ENCODE measurements at places on chromosomes 5 and 9. TPM values are rescaled to one million over a fixed set of nuclear protein-coding genes. Genes with fewer than 3 reads are reported as not detected.
A peak's percentile ranks its signal among the peaks of the same experiment; 100 is the strongest.

Gene IL3
- total RNA-seq, result not detected

GRCh38 chr5:6838736-6839135, 125.5 kb downstream of the TENT4A start:
- no peak for DNase-seq

- no peak for DNase-seq
These were observed 2016.6 kb downstream of the MAT2B start for GRCh38 chr5:165521816-165522610.

DNA sequence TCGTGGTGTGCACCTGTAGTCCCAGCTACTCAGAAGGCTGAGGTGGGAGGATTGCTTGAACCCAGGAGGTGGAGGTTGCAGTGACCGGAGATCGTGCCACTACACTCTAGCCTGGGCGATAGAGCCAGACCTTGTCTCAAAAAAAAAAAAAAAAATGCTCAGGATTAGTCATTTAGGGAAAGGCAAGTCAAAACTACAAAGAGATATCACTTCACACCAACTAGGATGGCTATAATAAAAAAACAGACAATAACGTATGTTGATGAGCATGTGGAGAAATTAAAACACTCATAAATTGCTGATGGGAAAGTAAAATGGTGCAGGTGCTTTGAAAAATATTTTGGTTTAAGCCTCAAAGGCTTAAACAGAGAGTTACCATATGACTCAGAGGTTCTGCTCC, 6.3 kb upstream of the ANKRD34B start:
- no peak for DNase-seq

DNA sequence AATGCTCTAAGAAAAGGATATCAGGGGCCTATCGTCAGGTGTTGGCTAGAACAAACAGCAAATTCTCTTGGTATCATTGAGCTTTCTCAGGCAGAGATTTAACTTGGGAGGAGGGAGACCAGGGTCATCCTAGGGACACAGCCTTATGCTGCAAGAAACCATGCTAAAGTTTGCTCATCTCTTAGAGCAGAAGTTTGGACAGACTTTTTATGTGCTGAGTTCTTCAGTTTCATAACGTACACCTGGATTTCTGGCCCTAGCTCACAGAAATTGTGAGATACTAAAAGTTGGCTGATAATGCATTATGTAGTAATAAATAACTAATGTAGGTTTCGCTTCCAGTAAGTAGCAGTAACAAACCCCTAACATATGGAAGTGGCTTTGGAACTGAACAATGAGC, 1359.8 kb upstream of the CDH9 start:
- DNase-seq, result no peak

GRCh38 chr5:175829813-175830585, 41.4 kb upstream of the CPLX2 start:
- no peak for DNase-seq

GRCh38 chr9:86902991-86903733, 44.1 kb downstream of the GAS1 start:
- DNase-seq, result no peak

DNA sequence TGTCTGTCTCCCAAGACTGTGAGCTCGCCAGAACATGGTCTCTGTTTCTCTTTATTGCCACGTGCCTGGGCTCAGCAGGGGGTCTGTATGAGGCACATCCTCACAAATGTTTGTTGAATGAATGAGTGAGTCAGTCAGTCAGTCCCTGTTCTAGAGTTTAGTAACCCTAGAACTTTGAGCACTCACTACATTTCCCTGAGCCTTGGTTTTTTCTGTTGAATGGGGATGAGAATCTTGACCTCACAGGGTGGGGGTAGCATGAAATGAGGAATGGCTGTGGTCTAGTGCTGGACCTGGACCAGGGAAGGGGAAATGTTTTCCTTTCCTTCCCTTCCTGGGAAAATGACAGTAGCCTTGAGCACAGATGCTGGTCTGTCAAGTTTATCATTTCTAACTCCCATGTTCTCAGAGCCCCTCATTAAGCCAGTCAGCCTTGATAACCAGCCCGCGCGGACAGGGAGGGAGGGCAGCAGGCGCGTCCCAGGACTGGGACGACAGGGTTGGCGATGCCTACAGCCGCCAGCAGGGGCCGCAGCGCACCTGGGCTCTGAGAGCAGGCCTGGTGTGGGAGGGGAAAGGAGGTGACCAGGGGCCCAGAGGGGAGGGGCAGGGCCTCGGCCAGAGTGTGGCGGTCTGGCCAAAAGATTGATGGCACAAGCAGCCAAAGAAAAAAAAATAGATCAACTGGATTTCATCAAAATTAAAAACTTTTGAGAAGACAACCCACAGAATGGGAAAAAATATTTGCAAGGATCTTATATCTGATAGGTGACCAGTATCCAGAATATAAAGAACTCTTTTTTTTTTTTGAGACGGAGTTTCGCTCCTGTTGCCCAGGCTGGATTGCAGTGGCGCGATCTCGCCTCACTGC, 24.1 kb upstream of the WNK2 start:
- DNase-seq, result peak; percentile 79

Gene SPINK13
- total RNA-seq, result not detected

Gene SMIM33
- total RNA-seq, result not detected

Gene LECT2
- not detected for total RNA-seq

DNA sequence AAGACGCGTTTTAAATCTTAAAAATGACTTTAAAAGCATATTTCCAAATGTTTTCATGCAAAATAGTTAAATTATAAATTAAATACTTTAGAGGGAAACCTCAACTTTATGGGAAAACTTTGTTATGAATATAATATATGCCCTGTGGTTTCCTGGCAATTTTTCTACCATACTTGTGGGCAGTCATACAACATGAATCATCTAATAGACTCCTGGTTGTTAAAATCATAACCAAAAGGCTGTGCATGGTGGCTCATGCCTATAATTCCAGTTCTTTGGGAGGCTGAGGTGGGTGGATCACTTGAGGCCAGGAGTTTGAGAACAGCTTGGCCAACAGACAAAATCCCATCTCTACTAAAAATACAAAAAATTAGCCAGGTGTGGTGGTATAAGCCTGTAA, 18.2 kb downstream of the ATP10B start:
- no peak for DNase-seq

- no peak for DNase-seq
These were observed 2.4 kb upstream of the SMC2 start for GRCh38 chr9:104091708-104092107.

Gene NRARP
- 0.90 TPM for total RNA-seq

DNA sequence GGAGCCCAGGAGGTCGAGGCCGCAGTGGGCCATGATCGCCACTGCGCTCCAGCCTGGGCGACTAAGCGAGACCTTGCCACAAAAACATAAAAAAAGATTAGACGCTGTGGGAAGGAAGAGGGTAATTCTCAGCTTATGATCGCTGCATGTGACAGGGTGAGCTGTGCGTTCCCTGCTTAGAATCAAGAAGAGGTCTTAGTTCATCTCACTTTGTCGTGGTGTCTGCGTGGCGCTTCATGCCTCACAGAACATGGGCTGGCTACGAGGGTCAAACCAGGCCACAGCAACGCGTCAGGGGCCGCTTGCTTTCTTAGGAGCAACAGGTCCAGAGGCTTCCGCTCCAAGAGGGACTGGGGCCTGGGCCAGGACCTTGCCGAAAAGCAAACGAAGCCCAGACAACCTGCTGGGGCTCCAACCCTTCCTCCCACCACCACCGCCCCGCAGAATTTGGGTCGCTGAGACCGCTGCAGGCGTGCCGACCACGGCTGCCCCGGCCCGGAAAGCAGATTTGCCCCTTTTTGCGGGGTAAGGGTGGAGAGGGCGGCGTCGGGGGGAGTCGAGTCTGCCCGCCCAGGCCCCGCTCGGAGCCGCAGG, 10.0 kb upstream of the GRIN1 start:
- DNase-seq, result no peak

DNA sequence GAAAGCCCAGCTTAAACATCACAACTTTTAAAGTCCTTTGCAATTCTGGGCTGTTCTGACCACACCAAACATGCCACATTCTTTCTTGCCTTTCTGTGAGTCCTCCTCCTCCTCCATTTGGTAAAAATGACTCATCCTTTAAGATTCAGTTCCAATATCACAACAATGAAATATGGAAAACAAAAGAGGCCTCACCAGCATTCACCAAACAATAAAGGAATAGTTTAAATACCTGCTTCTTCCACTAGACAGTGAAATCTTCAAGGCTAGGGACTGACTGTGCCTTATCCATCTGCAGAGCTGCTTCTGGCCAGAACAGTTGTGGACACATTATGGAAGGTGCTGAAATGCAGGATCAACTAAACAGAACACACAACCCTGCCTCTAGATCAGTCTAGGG, 36.0 kb downstream of the NR6A1 start:
- DNase-seq, result peak; percentile 76

Gene PCDHGB1
- 1.4 TPM for total RNA-seq

Gene SURF4
- total RNA-seq, result 286 TPM

GRCh38 chr9:76336027-76336426, 58.2 kb downstream of the RFK start:
- no peak for DNase-seq

- DNase-seq, result peak; percentile 17
These were observed 164.2 kb downstream of the ACTL7B start for GRCh38 chr9:108691614-108692013.

Gene KIAA0825
- 0.56 TPM for total RNA-seq

Gene NAA35
- total RNA-seq, result 18.4 TPM

GRCh38 chr9:108565651-108566378, 290.0 kb downstream of the ACTL7B start:
- peak; percentile 73 for DNase-seq

DNA sequence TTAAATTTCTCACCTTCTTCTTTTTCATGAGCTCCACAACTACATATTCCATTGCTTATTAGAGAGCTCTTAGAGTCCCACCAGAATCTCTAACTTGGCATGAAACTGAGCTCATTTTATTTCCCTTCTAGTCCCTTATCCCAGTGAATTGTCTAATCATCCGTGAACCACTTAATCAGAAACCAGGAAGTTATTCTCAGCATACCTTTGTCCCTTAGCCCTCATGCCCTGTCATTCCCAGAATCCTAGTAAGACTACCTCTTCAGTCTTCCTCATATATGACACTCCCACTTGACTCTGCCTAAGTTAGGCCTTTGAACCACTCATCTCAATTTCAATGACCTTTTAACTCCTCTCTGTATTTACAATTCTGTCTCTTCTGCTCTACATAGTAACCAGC, 93.0 kb upstream of the PAPPA start:
- DNase-seq, result no peak

DNA sequence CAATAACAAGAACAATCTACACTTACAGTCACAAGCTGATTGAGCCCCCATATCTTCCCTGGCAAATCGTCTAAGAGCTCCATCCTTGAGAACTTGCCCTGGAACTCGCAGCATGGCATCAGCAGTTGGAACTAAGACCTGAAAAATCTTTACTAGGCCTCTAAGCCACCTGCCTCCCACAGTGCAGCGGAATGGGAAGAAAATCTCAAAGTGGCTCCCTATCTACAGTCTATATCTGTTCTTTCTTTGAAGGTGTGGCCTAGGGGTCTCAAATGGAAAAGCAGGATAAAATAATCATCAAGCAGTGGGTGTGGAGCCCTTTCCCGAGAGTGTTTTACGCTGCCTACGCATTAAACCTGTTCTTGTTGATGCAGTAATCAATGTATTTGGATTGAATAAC, 343.0 kb downstream of the GLIS3 start:
- no peak for DNase-seq

Gene PHYHD1
- total RNA-seq, result not detected

- no peak for DNase-seq
These were observed 316.7 kb downstream of the GABRG2 start for GRCh38 chr5:162384225-162384624.

GRCh38 chr5:132055808-132056609, 4.4 kb upstream of the IL3 start:
- DNase-seq, result no peak

Gene BARHL1
- not detected for total RNA-seq

DNA sequence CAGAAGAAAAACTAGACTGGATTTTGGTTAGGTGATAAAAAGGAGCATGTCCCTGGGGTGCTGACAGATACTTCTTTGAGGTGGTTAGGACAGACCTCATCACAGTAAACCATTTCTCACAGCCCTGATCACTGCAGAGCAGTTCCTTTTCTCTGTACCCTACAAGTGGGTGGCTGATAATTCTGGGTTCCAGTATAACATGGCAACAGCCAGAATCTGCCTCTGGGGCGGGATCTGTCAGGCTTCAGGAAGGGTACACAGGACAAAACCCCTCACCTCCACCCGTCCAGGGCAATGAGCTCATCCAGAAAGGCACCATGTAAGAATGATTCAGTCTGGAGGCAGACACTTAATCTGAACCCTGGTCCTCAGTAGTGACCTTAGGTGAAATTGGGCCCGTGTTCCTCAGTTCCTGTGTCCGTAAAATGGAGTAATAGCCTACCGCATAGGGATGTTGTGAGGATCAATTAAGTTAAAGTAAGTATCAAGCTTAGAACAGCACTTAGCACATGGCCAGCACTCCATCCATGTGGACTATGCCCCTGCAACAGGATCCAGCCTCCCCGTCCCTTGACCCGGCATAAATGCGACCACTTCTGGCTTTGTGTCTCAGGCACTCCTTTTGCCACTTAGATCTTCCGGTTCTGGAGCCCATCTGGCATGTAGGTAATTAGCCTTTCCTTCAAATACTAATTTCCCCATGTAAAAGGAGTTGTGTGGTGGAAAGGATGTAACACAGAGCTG, 129.2 kb downstream of the LHFPL2 start:
- DNase-seq, result no peak
